ENCODE measurements at places on chromosomes 16 and 17. TPM values are rescaled to one million over a fixed set of nuclear protein-coding genes. Genes with fewer than 3 reads are reported as not detected.

The CHST5 gene
- total RNA-seq = 0.08 TPM

The C16orf89 gene
- total RNA-seq = not detected

The XAF1 gene
- total RNA-seq = not detected

The CCL23 gene
- not detected for total RNA-seq

The MYO15A gene
- 0.31 TPM for total RNA-seq

The FOXJ1 gene
- total RNA-seq = 0.55 TPM

The HSD17B2 gene
- total RNA-seq = not detected

The FOXL1 gene
- 1.9 TPM for total RNA-seq

The TRIM72 gene
- total RNA-seq = not detected

The PRKCB gene
- total RNA-seq = 0.25 TPM

The MMP28 gene
- 8.4 TPM for total RNA-seq

The KRT20 gene
- 0.61 TPM for total RNA-seq

The CNTNAP1 gene
- total RNA-seq = 6.5 TPM

The GPR179 gene
- 0.01 TPM for total RNA-seq

The INCA1 gene
- 1.3 TPM for total RNA-seq

The KRT12 gene
- total RNA-seq = not detected

The NHLRC4 gene
- total RNA-seq = 0.14 TPM

The FN3K gene
- total RNA-seq = 9.1 TPM

The GNGT2 gene
- total RNA-seq = 1.5 TPM

The ASPSCR1 gene
- total RNA-seq = 27.1 TPM

The ALOX15B gene
- not detected for total RNA-seq

The COX6A2 gene
- total RNA-seq = not detected

The TAC4 gene
- total RNA-seq = not detected

The HELZ gene
- total RNA-seq = 12.6 TPM

Measured in A549 treated with ZK216348 at 1 μM for 4 hours (cell line).